ENCODE measurements at places on chromosomes 2 and 18.
A peak's percentile ranks its signal among the peaks of the same experiment; 100 is the strongest.

- DNase-seq = peak; percentile 57
Observed at GRCh38 chr2:127392133-127392827, 4.5 kb upstream of the MAP3K2 start.

DNA sequence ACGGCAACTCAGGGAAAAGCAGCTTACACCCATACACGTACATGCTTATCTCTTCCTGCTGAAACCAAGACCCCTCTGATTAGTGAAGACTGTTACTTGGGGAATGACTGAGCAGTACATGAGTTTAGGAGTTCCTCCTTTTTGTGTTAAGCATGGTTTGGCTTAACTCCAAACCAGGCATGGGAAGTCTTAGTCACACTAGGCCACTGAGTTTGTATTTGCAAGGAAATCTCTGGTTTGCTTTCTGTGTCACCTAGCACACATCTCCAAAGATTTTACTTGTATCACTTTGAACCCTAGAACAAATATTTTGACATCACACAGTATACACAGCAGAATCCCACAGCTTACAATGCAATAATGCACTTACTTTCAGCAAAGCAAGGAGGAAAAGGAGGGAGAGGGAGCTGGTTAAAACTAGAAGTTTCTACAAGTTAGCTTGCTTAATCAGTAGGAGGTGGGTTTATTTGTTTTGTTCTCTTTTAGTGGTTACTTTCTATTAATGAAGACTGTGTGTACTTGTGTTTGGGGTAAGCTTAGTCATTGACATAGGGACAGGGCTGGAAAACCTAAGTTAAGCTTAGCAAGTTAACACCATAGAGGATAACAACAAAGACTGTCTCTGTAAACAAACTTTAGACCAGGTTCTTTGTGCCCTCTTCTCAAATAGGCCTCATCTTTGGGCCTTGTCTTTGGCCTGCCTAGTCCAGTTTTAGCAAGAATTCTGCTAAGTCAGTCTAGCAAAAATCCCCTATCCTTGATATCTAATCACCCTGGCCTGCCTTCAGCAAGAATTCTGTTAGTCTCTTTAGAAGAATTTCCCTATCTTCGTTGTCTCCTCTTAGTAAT lies 219.4 kb downstream of the MREG start:
- peak; percentile 97 for DNase-seq

GRCh38 chr2:203918264-203918663 lies 18.3 kb upstream of the ICOS start:
- no peak for DNase-seq

- DNase-seq = no peak
Observed at GRCh38 chr2:214492152-214492551, 81.3 kb downstream of the VWC2L start.

DNA sequence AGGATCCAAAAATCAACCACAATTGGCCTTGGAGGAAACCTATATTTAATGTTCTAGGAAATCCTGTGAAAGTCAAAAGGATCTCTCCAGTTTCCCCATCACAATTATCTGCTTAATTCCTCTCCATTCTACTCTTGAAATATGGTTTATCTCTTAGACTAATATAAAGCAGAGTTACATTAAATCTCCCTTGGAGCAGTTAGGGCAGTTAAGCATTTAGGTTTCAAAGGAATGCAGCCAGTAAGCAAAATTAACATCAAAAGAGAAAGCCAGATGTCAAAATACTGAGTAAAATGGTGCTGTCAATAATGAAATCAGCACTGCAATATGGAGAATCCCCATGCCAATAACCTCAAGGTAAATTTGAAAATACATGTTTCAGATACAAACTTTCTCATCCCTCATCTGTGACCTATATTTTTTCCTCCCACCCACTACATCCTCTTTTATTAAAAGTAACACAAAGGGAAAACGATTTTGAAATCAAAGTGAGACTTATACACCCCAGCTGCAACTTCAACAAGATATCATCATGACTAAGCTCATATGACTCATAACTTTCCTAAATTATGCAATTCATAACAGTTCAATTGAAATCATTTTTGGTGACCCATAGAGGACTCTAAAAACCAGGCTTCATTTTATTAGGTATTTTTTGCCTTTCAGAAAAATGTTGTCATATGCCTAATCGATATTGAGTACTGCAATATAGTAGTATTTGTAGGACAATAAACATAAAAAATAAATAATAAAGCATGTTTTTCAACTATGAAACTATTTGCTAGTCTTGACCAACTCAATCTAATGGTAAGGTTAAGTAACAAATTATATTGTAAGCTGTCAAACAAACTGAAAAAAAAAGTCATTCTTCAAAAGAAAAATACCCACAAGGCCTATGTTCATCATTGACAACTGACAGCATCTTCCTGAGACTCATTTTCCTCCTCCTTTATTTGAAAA lies 3.1 kb downstream of the ADAM17 start:
- peak; percentile 75 for DNase-seq

- DNase-seq = no peak
Observed at GRCh38 chr2:115369400-115369799, 927.0 kb downstream of the DPP10 start.

- DNase-seq = no peak
Observed at GRCh38 chr2:149892563-149892962, 305.0 kb upstream of the MMADHC start.

DNA sequence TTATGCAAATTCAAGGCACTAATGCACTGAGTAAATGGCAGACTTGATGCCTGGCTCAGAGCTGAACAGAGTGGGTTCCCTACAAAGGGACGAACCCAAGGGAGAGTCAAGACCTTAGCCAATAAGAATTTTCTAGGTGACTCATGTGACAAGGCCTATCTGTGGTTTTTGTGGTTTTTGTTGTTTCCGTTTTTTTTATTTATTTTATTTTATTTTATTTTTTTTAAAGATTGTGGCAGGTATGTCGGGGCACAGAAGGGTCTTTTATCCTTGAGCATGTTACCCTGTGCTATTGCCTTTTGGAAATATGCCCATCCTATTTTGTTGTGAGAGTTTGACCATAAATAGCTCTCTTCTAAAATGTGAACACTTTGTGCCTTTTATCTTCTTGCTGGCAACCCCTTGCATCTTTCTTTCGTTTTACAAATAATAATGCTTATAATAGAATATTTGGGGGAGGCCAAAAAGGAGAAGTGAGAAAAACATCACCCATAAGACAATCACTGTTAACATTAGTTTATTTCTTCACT lies 113.4 kb upstream of the AQP4 start:
- DNase-seq = no peak

DNA sequence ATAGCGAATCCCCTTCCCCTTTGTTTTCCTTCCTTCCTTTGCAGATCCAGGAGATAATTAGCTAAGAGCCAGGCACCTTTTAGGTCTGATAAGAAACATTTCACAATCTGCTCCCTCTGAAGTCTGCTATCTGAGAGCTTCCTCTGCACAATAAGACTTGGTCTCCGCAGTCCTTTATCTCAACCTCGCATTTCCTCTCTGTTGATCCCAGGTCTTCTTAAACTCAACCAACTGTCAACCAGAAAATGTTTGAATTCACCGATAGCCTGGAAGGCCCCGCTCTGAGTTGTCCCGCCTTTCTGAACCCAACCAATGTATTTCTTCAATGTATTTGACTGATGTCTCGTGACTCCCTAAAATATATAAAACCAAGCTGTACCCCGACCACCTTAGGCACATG lies 78.4 kb upstream of the CTDP1 start:
- DNase-seq = no peak

DNA sequence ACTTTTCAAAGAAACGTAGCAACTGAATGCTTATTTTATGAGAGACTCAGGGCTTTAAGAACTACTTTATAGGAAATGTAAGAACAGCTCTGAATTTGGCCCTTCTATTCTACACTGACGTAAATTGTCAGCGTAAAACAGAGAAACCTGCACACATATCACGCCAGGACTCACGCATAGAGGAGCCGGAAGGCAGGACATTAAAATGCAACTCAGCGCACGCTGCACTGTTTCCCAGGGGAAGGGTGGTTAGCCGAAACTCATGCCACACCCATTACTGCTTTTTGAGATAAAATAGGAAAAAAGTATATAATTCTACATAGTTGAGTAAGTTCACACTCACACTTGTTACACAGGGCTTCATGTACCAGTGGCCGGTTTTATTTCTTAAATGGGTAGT lies 7.4 kb downstream of the TUBB6 start:
- DNase-seq = no peak

DNA sequence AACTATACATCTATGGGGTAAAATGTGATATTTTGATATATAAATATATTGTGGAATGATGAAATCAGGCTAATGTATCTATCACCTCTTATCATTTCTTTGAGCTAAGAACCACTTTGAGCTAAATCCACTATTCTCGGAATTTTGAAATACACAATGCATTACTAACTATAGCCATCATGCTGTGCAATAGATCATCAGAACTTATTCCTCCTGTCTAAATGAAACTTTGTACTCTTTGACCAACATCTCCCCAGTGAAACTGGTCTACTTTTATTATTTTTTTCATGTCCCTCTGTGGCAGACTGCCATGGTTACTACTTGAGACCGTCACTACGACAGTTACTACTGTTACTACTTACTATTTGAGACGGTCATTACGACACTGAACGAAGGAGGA lies 11.4 kb downstream of the PECR start:
- DNase-seq = no peak

GRCh38 chr2:43340066-43340465 lies 113.7 kb upstream of the ZFP36L2 start:
- DNase-seq = peak; percentile 76

DNA sequence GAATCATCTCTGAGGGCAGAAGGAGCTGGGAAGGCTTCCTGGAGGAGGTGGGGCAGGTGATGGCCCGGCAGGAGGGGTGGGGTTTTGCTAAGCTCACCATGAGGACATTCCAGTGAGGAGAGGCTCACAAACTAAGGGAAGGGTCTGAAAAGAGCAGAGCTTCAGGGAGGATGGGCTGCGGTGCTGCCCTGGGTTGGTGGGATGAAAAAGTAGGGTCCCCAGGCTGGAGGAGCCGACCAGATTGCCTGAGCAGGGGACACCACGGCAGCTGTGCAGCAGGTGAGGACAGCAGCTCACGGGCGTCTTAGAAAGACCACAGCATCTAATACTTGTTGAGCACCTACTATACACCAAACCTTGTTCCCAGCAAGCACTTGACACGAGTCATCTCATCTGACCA lies 82.2 kb downstream of the DYSF start:
- no peak for DNase-seq

DNA sequence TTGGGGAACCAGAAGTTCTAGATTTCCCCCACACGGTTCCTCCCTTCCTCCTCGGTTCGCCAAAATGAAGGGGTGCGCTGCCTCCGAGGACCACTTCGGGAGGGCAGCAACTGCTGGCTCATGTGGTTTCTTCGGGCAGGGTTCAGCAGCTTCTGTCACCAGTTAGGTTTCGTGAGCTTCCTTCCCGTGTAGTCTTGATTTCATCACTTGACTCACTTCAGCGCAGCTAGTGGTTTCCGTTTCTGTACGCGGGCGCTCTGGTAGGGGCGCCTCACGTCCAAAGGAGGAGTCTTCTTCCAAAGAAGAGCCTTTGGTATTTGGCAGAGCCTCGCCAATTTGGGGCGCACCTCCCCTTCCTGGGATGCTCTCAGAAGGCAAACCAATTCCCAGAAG lies 485 bp upstream of the GALNT3 start:
- peak; percentile 37 for DNase-seq

GRCh38 chr2:97761192-97761591 lies 47.8 kb downstream of the ZAP70 start:
- DNase-seq = no peak

DNA sequence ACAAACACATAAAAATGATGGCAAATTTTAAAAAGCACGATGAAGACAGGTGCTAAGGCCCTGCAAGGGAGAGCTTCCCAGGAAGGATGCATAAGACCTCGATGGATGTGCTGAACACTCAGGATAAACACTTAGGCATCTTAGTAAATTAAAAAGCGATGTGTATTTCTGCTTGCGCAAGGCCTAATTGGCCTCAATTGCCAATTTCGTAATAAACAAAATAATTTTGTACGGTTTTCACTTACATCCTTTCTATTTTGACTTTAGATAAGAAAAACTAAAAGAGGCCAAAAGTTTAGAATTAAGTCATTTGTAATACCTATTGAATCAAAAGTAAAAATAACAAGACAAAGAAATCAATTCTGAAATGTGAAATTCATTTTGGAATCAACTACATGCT lies 189.1 kb downstream of the TCF4 start:
- DNase-seq = no peak

GRCh38 chr2:31012406-31012805 lies 125.8 kb downstream of the GALNT14 start:
- DNase-seq = no peak
